Upper lobe of left lung (tissue), 6 donors: ENCODE measurements at places on chromosomes 12 and 14. TPM values are rescaled to one million over a fixed set of nuclear protein-coding genes. Genes with fewer than 3 reads are reported as not detected.
A peak's percentile ranks its signal among the peaks of the same experiment; 100 is the strongest.

TSPAN8 gene
- 10.8 TPM for total RNA-seq

- no peak for DNase-seq
Observed at GRCh38 chr12:45559537-45559936, 170.0 kb upstream of the ARID2 start.

DNA sequence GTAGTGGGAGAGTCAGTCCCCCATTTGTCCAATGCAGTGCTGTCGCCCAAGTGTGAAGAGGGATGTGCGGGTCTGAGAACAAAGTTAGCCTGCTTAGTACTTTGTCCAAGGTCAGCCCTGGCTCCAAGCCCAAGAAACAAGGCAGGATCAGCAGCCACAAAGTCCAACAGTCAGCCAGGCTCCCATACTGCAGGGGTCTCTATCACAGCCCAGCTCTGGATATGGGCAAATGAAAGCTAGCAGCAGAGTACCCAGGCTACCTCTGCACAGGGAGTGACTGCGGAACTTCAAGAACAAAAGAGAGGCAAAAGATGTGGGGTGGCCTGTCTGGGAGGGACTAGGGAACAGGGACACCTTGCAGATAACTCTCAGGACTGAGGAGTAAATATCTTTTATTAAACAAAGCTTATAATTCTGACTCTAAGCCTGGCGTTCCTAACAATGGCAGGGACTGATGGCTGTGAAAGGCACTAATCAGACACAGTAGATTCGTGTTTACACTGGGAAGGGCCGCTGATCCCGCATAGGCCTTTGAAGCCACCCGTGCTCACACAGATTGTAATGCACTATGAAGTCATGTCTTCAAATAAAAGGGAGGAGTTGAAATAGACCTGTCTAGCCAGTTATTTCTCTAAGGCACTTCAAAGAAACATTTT is 91.0 kb upstream of the EEA1 start:
- DNase-seq = peak; percentile 56

- peak; percentile 53 for DNase-seq
Observed at GRCh38 chr14:103398427-103399195, 13.4 kb downstream of the MARK3 start.

GRCh38 chr12:131833896-131834641 is 5.9 kb downstream of the MMP17 start:
- DNase-seq = no peak

GRCh38 chr14:89178800-89179535 is 238.1 kb downstream of the FOXN3 start:
- no peak for DNase-seq

DNA sequence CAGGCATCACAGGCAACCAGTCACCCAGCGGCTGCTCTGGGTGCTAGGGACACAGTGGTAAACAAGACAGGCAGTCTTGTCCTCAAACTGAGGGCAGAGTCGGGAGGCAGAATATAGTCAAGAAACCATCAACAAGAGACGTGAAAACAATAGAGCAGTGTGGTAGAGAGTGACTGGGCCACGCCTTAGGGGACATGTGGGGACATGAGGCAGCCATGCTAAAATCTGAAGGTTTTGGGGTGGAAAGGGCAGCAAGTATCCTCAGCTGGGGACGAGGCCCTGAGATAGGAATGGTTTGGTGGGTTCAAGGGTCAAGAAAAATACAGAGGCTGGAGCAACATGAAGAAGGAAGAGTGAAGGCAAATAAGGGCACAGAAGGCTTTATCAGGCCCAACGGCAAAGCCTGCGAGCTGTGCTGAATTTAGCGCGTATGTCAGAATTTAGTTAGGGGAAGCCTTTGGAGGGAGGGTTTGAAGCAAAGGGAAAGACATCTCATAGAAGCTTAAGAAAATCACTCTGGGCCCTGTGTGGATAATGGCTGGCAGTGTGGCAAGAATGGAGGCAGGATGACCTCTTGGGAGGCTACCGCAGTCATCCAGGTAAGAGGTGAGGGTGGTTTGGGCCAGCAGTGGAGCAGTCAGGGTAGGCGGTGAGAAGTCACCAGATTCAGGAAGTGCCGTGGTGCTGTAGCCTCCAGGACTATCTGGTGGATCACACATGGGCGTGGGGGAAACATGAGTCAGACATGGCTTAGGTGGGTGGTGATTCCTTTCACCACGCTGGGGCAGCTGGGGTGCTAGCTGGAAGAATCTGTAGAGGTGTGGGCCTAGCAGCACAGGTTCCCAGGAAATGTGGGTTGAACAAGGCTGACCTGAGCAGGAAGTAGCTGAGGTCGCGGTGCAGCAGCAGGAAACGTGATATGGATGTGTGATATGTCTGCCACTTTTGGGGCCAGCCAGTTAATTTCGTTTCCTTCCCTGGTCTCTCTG is 3.0 kb downstream of the EVL start:
- DNase-seq = no peak

- no peak for DNase-seq
Observed at GRCh38 chr14:48973151-48973550, 613.0 kb downstream of the RPS29 start.
